Mesenchymal stem cell (in vitro differentiated cells and primary cell): ENCODE measurements at places on chromosomes 5 and 9.

GRCh38 chr9:78207901-78208300 is 28.0 kb upstream of the CEP78 start:
- no peak for DNase-seq

GRCh38 chr9:113886466-113886865 is 10.4 kb downstream of the ZNF618 start:
- DNase-seq, result peak; percentile 55

DNA sequence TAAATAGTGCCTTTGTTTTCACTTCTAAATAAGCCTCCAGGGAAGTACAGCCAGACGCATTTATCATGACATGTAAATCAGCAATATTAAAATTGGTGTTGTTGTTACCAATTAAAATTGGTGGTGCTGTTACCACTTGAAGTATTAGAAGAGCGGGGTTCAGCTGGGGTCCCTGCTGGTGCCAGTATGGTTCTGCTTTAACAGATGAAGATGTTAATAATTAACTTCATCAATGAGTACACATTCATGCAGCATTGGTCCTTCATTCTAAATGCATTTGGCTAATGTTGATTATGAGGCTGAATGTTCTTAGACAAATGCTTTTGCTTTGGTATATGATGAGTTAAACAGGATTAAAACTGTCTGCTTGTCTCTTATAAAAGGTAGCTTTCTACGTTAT is 67.6 kb upstream of the TMC1 start:
- DNase-seq, result no peak

- DNase-seq, result no peak
Observed at GRCh38 chr5:138453590-138453989, 11.7 kb upstream of the EGR1 start.

DNA sequence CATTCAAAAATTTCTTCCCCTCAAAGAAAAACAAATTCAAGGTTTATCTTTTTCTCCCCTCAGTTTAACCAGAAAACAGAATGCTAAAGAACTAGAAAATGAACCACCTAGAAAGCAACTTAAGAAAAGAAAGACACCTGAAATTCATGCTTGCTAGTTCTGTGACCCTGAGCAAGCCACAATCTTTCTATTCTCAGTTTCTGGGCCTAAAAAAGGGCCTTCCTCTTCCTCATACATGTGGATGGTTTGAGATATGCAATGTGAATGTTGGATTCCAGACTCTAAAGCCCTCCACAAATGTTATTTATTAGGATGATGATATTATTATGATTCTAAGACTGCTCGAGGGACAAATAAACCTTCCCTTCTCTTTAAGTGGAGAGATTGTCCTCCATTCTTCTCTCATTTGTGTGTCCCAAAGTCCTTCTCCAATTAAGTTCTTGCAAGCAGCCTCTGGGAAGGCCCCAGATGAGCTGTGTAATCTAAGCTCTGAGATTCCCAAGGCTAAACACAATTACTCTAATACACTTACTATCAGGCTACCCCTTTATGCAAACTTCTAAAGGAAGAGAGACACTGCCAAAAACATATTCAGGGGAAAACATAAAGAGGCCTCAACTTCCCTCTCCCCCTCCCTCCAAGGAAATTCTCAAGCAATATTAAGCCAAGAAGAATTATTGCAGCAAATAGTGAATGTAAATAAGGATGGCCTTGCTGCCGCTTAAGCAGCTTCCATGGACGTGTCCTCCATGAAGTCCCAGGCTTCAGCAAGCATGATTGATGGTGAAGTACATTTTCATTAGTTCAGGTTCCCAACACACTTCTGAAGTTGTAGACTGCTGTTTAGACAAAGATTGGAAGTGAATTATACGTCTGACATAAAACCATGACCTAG is 80.2 kb downstream of the PRKACG start:
- peak; percentile 26 for DNase-seq

GRCh38 chr5:10266137-10266536 is 16.1 kb downstream of the CCT5 start:
- no peak for DNase-seq

DNA sequence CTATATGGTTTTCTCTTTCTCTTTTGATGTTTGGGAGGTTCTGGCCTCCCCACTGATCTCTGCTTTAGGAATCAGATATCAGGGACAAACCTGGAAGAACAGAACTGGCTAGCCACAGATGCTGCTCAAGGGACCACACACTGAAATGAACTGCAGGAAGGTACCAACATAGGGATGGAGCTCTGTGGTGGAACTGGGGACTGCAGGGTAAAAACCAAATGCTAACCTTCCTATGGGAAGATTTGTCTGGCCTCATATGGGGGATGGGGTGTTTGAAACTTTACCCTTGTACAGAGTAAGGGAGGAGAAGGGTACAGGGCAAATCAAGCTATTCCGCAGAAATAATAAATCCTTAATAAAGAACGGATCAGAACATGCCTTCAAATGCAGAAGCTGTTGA is 49.4 kb downstream of the ELOVL7 start:
- no peak for DNase-seq

GRCh38 chr9:126127591-126127990 is 199.0 kb upstream of the MVB12B start:
- DNase-seq, result no peak

GRCh38 chr5:142548739-142549275 is 137.1 kb downstream of the FGF1 start:
- DNase-seq, result peak; percentile 97

GRCh38 chr5:135705141-135705631 is 126.4 kb upstream of the CXCL14 start:
- DNase-seq, result peak; percentile 27

- no peak for DNase-seq
Observed at GRCh38 chr5:3182133-3182876, 413.3 kb upstream of the IRX1 start.

DNA sequence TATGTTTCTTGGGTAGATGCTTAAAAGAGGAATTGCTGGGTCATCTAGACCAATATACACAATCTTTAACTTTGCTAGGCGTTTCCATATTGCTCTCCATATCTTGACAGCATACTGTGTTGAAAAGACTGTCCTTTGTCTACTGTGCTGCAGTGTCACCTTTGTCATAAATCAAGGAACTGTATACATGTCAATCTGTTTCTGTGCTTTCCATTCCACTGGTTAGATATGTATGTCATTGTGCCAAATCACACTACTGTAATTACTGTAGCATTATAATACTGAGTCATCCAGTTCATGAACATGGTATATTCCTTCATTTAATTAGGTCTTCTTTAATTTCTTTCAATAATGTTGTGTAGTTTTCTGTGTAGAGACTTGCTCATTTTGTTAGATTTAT is 149.7 kb upstream of the RASGRF2 start:
- DNase-seq, result no peak

DNA sequence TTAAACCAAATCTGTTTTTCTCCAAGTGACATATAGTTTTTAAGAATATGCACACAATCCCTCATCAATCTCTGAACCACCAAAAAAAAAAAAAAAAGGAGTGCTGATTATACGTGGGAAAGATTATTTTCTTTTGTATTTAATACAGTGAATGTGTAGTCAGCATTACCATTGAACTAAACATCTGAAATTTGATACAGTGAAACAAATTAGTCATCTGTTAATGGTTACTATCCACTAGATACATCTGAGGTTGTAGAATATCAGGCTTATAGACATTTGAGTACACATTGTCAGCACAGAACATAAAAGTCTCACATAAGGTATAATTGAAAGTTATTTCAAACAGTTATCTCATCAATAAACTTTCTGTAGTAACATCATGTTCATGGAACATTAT is 87.0 kb downstream of the SLF1 start:
- no peak for DNase-seq

- no peak for DNase-seq
Observed at GRCh38 chr5:610744-611730, 1.1 kb upstream of the CEP72 start.

GRCh38 chr9:10254338-10254737 is 358.5 kb downstream of the PTPRD start:
- no peak for DNase-seq

DNA sequence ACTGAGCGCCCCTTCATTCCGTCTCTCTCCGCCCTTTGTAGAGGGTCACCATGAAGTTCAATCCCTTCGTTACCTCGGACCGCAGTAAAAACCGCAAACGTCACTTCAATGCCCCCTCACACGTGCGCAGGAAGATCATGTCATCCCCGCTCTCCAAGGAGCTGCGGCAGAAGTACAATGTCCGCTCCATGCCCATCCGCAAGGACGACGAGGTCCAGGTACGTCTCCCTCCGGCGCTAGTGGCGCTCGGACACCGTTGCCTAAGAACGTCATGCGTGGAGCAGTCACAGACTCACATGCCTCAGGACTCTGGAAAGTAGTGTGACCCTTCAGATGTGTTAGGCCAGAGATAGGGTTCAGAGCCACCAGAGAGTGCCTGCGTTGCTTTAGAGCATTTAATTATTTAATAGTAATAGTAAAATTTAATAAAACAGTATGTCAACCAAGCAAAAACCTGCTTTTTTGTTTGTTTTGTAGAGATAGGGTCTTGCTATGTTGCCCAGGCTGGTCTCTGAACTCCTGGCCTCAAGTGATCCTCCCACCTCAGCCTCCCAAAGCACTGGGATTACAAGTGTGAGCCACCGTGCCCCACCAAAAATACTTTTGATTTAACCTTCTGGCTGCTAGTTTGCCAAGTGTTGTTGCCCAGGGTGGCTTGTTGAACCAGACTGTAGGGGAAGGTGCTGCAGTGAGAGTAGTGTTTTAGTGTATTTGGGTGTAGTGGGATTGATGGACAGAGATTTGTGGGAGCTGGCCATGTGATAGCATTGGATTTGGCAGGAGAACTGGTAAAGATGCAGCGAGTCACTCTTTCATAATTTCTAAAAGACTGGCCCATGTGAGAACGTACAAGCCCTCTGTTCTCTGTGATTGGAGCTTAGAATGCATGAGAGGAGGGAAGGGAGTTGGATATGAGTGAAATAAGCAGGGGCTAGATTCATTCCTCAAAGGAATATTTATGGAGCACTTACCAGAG is 888 bp downstream of the RPL26L1 start:
- no peak for DNase-seq

- DNase-seq, result no peak
Observed at GRCh38 chr9:121302786-121303185, 34.8 kb downstream of the GSN start.

GRCh38 chr5:177476531-177477233 is 3.2 kb upstream of the DBN1 start:
- DNase-seq, result peak; percentile 53

DNA sequence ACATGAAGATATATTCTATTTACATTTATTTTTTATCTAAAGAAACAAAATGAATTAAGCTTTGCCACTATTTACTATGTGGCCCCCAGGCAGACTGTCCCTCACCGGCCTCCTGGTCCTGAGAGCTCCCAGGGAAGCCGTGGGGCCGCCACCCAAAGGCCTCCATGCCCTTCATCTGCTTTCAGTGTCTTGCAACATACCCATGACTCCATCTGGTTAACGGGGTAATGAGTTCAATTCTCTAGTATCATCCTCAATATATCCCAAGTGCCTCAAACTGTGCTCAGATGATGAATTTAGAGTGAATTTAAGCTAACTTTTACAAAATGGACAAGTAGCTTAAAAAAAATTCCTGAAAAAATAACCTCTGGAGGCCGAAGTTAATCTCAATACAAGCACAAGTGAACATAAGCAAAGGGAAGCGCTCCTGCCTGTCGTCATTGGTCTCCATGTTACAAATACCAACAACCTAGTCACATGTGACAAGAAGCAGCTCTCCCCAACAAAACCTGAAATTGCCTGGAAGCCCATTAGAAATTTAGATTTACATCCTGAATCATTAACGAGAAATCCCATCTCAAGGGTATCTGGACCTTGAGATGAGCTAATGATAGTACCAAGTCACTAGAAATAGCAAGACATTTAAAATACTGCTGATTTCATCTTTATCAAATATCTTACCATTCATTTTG is 26.1 kb downstream of the DAP start:
- DNase-seq, result no peak

DNA sequence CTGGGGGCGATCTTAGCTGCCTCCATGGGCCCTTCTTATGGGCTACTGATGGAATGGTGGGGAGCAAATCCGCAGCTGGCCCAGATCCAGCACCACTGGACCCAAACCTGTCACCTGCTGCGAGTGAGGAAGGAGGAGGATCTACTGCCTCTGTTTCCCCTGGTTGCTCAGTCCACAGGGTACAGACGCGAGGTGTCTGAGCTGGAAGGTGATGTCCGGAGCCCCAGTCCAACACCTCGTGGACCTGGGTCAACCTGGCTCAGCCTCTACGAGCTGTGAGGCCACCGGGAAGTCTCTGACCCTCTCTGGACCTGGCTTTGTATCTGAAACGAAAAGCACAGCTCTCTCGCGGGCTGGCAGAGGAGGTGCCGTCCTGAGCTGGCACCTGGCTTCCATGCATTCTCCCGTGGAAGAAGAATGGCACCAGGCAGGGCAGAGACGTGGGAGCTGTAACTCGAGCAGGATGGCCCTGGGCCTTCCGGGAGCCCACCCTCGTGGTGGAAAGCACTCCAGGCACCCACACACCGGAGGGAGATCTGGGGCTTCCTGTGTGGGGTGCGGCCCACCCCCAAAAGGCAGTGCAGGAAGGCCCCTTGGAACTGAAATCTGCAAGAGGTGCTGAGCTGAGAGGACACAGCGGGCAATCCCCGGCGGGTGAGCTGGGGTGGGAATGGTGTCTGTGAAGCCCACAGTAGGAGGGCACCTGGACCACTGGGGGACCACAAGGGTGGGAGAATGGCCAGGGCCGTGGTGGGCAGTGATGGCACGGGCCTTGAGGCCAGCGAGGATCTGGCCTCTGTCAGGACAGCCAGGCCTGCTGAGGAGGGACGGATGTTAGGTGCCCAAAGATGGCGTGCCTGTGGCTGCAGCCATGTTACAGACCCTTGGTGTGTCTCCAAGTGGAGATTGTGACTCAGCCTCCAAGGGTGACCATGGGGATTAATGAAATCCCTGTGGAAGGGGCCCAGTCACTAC is 133.4 kb downstream of the OLFM1 start:
- DNase-seq, result no peak

- DNase-seq, result no peak
Observed at GRCh38 chr5:177982072-177982727, 13.8 kb downstream of the PROP1 start.

DNA sequence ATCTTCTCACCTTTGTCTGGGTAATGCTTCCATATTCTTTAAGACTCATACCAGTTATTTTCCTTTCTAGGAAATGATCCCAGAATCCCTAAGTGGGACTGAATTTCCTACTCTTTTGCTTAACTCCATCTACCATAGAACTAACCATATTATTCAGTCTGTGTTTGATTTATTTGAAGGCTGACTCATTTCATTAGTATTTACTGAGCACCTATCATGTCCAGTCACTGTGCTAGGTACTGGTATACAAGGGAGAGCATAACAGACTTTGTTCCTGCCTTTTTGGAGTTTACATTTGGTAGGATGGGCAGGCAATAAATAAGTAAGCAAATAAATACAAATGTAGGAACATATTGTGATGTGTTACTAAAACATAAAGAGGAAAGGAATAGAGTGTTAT is 4.3 kb downstream of the NPR2 start:
- DNase-seq, result no peak

DNA sequence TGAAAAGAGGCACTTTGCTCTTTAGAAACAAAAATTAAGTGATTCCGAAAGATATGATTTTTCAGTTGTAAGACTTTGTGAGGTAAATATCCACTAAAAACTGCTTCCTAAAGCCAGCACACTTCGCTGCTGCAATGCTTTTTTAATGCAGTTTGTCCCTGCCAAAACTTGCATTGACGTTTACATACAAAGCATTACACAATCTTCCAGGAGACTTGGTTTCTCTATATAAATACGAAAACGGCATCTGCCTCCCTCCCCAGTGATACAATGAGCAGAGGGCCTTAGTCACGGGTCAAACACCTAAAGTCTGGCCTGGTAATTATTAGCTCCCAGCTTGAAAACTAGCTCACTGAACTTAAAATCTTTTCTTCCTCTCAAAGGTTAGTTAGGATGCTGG is 170.7 kb downstream of the TSSK1B start:
- DNase-seq, result peak; percentile 85

- DNase-seq, result no peak
Observed at GRCh38 chr5:58326022-58326421, 133.9 kb downstream of the PLK2 start.
